AG20443 (cell line): ENCODE measurements at places on chromosomes 13 and 19.

DNA sequence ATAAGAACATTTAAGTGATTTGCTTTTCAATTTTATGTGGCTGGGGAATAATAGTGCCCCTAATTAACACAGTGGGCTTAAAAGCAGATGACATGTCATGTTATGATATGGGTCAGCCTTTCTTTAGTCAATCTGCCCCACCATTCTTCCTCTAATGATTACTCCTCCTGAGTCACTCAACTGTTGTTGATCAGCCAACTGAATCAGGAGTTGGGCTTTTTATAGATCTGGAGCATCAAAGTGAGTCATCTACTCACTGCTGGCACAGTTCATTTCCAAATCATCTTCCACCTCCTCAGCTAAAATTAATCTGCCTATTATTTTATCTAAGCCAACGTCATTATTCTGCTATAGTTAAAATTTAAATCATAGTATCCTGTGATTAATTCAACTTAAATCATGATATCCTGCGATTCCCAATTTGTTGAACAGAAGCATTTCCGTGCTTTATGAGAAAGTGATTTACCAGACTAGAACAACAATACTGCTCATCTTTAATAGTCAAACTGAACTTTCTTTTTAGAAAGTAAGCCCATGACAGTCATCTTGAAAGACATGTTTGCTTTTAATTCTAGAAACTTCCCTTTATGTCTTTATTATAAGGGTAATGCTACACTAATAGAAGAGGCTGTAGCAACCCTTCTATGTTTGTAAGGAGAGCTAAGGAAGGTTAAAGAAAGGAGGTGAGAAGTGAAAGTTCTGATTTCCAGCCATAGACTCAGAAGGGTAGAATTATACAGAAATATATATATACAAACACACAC is 551.4 kb downstream of the TBC1D4 start:
- DNase-seq, result peak; percentile 64

DNA sequence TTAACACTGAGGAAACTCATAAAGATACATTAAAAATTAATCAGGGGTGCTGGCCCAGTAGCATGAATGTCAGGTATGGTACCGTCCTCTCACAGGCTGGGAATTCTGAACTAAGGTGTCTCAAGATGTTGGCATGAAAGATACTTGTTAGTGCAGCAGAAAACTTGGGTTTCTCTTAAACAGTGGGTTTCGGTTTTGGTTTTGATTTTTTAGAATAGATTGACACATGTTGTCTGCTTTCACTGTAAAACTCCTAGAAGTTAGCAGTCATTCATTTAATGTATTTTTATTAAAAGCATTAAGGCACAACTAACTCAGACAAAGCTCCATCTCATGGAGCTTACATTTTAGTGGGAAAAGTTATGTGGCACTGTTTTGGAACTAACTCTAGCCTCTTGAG is 3.5 kb upstream of the OBI1 start:
- no peak for DNase-seq

DNA sequence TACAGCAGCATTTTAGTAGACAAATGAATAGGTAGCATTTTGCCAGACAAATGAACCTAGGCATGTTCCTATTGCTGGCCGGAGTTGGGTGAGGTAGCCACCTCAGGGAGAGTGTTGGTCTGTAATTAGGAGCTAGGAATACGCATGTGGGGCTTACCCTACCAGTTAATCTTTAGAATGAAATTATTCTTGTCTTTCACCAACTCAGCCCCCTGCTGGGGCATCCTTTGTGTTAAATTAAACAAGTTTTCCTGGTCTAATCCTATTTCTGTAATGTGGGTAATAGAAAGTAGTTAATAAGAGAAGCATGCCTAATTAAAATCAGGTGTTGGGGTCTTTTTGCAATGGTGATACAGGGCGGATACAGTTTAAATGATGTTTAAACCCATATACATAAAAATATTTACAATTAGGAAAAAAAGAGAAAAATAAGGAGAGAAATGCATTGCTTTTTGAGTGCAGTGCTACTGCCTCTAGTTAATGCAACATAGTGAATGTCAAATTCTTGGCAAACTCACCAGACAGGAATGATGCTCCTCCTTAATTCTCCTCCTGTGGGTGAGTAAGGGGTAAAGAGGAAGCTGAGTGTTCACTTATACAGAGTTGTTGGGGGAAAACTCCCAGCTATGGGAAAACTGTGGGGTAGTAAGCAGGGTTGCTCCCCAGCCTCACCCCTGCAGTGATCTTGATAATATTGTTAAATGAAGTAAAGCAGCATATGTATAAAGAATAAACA is 276.4 kb upstream of the EDNRB start:
- DNase-seq, result peak; percentile 29

- DNase-seq, result no peak
Observed at GRCh38 chr13:102131246-102131645, 270.6 kb downstream of the FGF14 start.

DNA sequence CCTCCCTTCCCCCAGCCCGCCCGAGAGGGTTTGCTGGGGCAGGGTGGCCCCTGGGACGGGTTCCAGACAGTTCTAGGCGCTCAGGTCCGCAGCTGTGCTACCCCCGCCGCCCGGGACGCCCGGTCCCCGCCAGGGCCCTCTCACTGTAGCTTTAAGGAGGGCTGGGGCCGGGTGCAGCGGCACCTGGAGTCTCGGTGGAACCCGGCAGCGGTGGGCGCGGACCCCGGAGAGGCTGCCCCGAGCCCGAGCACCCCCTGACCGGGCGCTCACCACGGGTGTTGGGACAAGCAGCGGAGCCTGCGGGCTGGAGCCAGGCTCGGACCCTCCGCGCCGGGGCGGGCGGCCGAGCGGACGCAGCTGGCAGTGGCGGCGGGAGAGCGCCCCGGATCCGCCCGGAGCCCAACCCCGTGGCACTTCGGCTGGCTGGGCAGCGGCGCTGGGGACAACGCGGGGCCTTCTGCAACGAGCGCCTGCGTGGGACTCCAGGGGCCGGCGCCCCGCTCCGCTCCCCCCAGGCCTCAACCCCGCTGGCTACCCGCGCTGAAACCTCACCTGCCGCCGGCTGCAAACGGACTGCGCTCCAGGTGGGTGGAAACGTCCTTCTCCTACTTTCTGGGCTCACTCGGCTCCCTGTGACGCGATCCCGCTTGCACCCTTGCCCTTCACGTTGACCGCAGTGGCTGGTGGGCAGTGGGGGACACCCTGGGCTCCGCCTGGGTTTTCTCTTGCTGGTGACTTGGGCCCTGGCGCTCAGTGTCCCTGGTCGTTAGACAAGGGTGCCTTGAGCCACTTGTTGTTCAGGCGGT is 81.1 kb downstream of the ZNF429 start:
- DNase-seq, result no peak

- DNase-seq, result no peak
Observed at GRCh38 chr13:111879719-111880118, 187.2 kb upstream of the SOX1 start.

DNA sequence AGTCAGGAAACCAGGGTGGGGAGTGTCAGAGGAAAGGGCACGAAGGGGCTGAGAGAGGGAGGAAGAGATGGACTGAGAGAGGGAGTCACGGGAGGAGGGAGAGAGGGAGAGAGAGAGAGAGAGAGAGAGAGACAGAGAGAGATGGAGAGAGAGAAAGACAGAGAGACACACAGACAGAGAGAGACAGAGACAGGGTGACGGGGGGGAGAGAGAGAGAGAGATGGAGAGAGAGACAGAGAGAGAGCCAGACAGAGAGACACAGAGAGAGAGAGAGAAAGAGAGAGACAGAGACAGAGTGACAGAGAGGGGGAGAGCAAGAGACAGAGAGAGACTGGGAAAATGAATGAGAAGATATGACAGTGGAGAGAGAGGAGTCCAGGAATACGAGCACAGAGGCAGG is 494 bp upstream of the KLK14 start:
- no peak for DNase-seq

GRCh38 chr13:78078168-78078567 is 159.5 kb upstream of the EDNRB start:
- DNase-seq, result no peak

- DNase-seq, result peak; percentile 73
Observed at GRCh38 chr19:47190167-47190727, 40.8 kb downstream of the BBC3 start.

DNA sequence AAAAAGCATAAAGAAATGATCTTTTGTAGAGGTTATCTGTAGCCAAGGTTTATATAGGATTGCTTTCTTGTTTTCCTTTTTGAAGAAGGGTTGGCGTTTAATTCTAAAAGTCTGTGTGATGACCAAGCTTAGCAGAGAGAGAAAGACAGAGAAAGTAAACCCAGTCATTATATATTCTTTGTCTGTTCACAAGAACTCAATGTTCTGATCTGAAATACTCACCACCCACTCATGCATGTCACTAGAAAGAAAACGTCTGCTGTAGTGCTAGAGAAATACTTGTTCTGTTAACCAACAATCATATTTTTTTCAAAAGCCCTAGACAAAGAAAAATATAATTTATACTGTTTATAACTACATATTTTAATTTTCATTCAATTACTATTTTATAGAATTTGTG is 173.7 kb upstream of the SLITRK5 start:
- no peak for DNase-seq

DNA sequence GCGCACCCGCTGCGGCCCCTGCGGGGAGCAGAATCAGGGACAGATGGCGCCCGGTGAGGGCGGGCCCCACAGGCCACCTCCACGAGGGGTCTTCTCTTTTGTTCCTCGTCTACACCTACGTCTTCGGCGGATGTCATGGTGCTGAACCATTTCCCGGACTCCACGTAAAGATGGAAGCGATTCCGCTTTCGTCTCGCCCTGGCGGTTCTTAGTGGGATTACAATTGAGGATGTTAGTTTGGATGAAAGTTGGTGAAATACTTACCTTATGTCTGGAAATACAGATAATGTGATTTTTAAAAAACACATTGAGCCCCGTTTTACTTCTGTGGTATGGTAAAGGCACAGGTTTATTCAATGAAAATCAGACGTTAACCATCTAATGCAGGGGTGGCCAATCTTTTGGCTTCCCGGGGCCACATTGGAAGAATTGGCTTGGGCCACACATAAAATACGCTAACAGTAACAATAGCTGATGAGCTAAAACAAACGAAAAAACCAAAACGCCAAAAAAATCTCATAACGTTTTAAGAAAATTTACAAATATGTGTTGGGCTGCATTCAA is 1.4 kb upstream of the ZMYM5 start:
- DNase-seq, result peak; percentile 51

DNA sequence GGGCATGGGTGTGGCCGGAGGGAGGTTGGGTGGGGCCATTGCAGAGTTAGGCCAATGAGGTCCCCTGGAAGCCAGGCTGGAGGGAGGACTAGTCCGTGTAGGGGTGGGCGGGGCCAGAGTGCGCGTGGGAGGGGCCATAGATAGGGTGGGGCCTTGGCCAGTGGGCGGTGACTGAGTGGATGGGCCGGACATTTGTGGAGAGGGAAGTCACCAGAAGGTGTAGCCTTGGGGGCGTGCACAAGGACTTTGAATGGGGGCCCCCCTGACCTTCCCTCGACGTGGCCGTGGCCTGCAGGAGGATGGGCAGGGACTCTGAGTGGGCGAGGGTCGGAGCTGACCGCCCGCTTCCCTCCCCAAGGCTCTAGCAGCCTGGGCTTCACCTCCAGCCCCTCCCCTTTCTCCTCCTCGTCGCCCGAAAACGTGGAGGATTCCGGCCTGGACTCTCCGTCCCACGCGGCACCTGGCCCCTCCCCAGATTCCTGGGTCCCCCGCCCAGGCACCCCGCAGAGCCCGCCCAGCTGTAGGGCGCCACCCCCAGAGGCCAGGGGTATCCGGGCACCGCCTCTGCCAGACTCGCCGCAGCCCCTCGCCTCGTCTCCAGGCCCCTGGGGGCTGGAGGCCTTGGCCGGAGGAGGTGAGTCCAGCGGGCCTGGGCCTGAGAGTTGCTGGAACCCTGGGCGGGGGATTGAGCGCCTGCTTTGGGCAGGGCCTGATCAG is 16.5 kb upstream of the B3GNT3 start:
- peak; percentile 70 for DNase-seq

DNA sequence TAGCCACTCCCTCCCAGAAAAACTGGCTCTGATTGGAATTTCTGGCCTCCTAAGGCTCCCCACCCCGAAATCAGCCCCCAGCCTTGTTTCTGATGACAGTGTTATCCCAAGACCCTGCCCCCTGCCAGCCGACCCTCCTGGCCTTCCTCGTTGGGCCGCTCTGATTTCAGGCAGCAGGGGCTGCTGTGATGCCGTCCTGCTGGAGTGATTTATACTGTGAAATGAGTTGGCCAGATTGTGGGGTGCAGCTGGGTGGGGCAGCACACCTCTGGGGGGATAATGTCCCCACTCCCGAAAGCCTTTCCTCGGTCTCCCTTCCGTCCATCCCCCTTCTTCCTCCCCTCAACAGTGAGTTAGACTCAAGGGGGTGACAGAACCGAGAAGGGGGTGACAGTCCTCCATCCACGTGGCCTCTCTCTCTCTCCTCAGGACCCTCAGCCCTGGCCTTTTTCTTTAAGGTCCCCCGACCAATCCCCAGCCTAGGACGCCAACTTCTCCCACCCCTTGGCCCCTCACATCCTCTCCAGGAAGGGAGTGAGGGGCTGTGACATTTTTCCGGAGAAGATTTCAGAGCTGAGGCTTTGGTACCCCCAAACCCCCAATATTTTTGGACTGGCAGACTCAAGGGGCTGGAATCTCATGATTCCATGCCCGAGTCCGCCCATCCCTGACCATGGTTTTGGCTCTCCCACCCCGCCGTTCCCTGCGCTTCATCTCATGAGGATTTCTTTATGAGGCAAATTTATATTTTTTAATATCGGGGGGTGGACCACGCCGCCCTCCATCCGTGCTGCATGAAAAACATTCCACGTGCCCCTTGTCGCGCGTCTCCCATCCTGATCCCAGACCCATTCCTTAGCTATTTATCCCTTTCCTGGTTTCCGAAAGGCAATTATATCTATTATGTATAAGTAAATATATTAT is 6.1 kb downstream of the FOSB start:
- no peak for DNase-seq

DNA sequence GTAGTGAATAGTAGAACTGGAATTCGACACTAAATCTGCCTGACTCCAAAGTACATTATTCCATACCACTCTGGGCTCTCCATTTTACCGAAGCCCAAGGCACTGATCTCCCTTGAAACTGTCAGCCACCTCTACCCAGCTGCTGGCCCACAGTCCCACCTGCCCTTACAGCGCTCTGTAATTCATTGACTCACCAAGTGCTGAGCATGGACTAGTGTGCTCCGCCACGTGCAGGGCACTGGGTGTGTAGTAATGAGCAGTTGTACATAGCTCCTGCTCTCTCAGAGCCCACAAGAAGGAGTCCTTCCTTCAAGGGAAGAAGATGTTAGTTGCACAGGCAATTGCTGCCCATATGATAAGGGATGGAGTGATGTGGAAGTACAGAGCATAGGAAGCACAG is 76.6 kb upstream of the SIAH3 start:
- DNase-seq, result no peak
